ENCODE measurements at places on chromosomes 4 and X.

- DNase-seq = no peak
These were observed 26.1 kb upstream of the TBC1D1 start for GRCh38 chr4:37864786-37865185.

GRCh38 chr4:30402276-30402675 is 317.9 kb upstream of the PCDH7 start:
- DNase-seq = no peak

DNA sequence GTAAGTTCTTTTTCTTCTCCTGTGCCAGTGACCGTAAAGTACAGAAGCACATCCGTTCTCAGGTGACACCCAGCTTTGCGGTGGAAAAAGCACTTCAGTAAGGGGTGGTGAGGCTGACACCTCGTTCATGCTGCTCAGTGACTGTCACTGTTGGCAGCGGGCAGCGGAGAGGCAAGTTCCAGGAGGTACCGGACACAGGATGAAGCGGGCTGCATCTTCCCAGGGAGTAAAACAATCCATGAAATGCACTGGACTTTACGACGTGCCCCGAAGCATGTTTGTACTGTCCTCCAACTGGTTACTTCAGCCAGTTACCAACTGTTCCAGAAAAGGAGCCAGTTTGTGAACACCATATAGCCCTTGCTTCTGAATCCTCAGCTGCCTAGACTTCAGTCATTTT is 110.7 kb downstream of the ZNF827 start:
- DNase-seq = no peak

DNA sequence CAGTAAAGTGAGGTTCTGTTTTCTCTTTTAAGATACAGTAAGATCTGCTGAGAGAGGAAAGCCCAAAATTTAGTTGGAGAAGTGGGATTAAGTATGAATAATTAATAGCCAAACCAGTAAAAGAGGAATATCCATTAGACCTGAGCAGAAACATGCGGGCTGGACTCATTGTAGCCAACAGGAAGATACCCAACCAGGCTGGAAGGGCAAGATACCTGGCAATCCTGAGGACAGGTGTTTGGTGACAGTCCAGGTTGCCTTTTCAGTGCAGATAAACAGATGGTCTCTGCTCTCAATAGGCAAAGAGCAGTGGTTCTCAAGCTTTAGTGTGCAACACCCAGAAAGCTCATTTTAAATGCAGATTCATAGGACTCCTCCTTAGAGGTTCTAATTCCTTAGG is 980.8 kb upstream of the GRID2 start:
- DNase-seq = no peak

GRCh38 chr4:64784125-64784524 is 374.9 kb upstream of the TECRL start:
- DNase-seq = peak; percentile 68

DNA sequence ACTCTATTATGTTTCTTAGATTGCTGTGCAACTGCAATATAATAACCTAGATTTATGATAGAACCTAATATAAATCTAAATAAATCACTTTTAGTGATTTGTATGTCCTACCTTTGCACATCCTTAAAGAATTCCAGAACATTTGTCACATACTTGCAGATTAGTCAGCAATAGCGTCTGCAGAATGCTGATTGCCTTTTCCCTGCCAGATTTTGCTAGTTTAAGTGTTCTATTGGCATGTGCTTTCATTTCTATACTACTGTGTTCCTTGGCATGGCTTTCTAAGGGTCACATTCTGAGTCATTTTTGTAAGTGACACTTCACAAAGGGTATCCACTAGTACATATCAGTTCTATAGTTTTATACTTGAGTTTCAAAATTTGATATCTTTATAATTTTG is 303.1 kb upstream of the GIMD1 start:
- peak; percentile 61 for DNase-seq

Data from GM23248 (cell line).